HFFc6 (cell line): ENCODE measurements at places on chromosomes 5 and 9. TPM values are rescaled to one million over a fixed set of nuclear protein-coding genes. Genes with fewer than 3 reads are reported as not detected.

CCL28 gene
- total RNA-seq = 0.11 TPM in 2 of 3 replicates, not detected in the other

- DNase-seq = no peak
- peaks cover 8% of the 10 kb centered on the region for H3K27me3 ChIP-seq
- H3K27ac ChIP-seq = peak overlapping the region; percentile 90
Measured at GRCh38 chr5:14145435-14146334, 2.5 kb downstream of the TRIO start.

ADGRD2 gene
- total RNA-seq = not detected in 3 replicates

DNA sequence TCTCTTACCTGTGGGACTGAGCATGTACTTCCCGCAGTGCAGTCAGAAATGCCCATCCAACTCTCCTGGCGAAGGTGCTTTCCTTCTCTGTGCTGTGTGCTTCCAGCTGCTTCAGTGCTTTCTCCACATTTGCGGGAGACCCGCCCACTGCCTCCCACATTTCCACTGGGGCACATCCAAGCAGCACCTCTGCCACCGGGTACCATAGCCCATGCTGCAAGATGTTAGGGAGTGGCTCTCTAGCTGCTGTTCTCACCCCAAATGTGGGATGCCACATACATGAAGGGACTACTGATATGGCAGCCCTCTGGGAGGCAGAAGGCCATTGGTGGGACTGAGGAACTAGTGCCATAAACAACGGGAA is 8.8 kb downstream of the DMAC1 start:
- no peak overlapping the region for H3K27ac ChIP-seq
- H3K36me3 ChIP-seq = peaks cover 3% of the 10 kb centered on the region; the same call in 1 of the 2 replicates
- no peaks in the 10 kb centered on the region for H3K27me3 ChIP-seq

ZNF883 gene
- total RNA-seq = 4.2 to 6.5 TPM (median 4.5 TPM) in 3 replicates

QRFP gene
- total RNA-seq = not detected in 3 replicates

DNA sequence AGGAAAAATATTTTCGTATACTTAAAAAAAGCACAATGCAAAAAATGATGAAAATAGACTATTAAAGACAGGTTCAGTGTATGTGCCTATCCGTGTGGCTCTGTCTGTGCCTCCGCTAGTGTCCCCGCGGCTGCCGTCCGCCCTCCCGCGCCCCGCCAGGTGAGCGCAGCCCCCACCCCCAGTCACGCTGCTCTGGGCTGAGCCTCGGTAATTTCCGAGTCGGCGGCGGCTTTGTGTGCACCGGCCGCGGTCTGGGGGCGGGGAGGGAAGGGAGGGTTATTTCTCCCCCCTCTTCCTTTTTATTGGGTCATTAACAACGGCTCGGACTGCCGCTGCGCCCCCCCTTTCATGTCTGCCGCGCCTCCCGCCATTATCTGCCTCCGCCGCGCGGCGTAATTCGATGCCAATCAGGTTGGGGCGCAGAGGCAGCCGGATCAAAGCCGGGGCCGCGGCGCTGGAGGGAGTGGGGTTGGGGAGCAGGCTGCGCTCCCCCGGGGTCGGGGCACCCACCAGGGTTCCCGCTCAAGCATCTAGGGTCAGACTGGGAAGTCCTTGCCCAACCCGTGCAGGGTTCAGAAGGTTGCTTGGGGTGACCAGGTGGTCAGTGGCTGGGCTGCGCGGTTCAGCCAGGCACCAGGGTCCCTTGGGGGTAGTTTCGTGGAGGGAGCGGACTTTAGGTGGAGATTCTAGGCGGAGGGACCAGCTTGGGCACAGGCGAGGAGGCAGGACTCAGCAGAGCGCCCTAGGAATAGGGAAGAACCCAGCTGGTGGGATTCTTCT is 39.5 kb upstream of the PSD2 start:
- H3K4me1 ChIP-seq = peaks cover 18% of the 10 kb centered on the region
- no peaks in the 10 kb centered on the region for H3K36me3 ChIP-seq
- H3K4me3 ChIP-seq = no peak overlapping the region
- peaks cover 17% of the 10 kb centered on the region for H3K27me3 ChIP-seq

FCN1 gene
- total RNA-seq = not detected in 3 replicates
